ENCODE measurements at places on chromosomes 3 and 15.

- no peak for DNase-seq
Measured at GRCh38 chr15:92812271-92812670, 87.9 kb upstream of the CHD2 start.

DNA sequence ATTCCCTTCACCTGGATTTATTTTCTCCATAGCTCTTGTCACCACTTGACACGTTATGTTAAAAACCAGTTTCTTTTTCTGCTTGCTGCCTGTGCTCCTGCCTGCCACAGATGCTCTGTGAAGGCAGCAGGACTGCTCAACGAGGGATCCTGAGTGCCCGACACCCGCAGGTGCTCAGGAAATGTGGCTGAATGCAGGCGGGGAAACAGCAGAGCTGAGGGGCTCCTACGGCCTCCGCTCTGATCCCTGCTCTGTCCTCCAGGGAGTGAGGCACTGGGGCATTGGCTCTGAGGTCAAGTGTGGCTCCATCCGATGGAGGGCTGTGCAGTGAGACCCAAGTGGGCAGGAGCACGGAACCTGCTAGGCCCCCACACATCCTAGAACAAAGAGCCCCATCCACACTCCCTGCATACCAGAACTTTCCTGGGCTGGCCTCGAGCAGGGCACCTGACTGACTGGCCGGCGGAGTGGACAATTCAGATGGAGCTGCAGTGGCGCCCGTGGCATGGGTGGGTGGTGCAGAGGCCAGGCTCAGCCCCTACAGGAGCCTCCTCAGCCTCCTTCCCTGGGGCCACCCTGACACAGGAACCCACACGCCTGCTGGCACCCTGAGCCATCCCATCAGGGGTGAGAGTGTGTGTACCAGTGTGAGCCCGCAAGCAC, 27.9 kb downstream of the IQSEC1 start:
- no peak for DNase-seq

GRCh38 chr3:37072892-37073291, 79.6 kb downstream of the MLH1 start:
- DNase-seq = no peak

DNA sequence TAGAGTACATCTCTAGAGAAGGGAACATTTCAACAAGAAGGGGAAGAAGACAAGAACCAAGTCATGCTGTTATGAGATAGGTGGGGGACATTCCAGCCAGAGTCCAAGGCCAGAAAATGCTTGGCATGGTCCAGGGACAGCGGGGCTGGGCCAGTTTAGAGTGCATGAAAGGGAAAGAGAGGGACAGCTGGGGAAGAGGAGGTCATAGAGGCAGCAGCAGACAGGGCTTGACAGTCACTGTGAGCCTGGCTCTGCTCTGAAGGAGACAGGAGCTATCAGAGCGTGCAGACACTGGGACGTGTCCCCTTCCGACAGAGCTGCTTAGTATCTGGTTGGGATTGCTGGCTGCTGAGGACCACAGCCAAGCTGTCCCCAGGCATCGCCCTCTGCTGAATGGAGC, 35.7 kb upstream of the PRR20G start:
- DNase-seq = no peak

GRCh38 chr3:98450372-98450771, 12.6 kb upstream of the OR5K1 start:
- DNase-seq = no peak

- DNase-seq = no peak
Measured at GRCh38 chr3:147773116-147773630, 364.0 kb downstream of the ZIC1 start.

DNA sequence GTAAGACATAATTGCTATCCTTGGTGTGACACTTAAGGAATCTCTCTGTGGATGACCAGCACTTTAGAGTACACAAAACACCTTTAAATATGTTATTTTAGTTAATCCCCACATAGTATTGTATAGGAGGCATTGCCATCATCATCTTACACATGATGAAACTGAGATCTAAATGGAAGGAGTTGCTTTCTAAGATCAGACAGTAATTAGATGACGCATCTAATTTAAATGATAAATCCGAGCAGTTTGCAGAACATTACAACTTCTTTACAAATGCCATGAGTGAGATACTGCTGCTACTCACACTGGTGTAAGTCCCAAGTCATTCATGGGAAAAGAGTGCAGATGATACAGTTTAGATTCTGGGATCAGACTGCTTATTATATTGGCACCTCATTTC, 431.9 kb downstream of the MFSD1 start:
- no peak for DNase-seq

DNA sequence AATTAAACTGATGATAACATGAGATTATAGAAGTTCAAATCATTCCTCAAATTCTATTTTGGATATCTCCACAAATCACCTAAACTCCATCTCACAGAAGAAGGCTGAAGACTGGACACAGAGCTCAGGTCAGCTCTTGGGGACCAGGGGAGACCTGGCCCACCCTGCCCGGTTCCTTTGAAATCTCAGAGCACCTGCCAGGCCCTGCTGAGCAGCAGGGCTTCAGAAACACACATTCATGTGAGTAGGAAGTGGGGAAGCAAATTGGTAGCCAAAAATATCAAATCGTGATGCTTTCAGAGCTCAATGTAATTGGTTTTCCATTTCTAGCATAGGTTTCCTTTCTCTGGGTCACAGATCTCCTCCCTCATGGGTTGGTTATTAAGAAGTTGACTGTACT, 76.2 kb downstream of the OCA2 start:
- DNase-seq = no peak

DNA sequence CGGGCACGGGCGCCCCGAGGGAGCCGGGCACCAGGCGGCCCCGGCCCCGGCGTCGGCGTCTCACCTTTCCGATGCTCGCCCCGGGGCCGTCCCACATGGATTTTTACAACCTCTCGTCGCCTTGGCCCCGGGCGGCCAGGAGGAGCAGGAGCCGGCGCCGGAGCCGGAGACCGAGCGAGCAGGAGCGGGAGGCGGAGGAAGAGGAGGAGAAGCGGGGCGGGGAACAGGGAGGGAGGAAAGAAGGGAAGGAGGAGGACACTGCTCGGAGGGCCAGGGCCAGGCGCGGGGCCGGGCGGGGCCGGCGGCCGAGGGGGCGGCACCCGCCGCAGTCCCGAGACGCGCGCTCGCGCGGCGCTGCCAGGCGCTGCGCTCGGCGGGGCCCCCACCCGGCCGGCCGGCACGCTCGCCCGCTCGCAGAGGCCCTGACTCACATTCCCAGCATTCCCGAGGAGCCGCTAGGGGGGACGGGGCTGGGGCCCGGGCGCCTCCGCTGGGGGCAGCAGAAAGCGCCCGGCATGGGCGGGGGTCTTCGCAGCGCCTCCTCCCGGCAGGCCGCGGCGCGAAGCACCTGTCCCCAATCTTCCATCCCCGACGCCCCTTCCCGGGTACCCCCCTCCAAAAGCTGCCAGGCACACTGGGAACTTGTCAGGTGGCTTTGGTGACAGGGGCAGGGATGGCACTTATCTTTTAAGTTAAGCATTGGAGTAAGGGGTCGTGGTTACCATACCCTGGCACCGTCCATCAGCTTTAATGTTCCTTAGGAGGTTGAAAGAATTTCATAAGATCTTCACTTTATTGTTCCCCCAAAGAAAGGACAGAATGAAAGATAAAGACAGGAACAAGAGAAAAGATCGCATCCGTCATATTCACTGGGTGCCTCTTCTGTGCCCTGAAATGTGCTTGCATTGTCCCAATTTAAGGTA, at the start of gene ERC2:
ERC2 (minus strand) TSS at position 284 of the 923 bp plus-strand sequence.
- DNase-seq = no peak

GRCh38 chr3:69803681-69804270, 64.5 kb downstream of the MITF start:
- no peak for DNase-seq

GRCh38 chr15:80489030-80489594, 84.9 kb downstream of the ARNT2 start:
- DNase-seq = no peak

DNA sequence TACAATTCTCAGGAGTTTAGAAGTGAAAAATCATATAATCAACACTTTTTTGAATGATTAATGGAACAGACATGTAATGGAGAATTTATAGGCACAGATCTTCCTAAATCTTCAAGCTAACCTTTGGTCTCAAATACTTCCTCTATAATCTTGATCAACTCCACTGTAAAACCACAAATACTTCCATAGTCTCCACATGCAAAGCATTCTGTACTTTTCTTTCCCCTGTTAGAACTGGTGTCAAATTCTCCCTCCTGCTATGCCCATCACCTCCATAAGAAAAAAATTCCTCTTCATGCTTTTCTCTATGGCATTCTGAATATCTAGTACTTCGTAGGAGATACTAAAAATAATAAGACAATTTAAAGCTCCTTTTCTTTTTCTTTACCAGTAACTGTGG, 214.3 kb downstream of the ADAMTS9 start:
- DNase-seq = no peak

GRCh38 chr3:43632269-43632733, 10.5 kb upstream of the ANO10 start:
- DNase-seq = no peak

DNA sequence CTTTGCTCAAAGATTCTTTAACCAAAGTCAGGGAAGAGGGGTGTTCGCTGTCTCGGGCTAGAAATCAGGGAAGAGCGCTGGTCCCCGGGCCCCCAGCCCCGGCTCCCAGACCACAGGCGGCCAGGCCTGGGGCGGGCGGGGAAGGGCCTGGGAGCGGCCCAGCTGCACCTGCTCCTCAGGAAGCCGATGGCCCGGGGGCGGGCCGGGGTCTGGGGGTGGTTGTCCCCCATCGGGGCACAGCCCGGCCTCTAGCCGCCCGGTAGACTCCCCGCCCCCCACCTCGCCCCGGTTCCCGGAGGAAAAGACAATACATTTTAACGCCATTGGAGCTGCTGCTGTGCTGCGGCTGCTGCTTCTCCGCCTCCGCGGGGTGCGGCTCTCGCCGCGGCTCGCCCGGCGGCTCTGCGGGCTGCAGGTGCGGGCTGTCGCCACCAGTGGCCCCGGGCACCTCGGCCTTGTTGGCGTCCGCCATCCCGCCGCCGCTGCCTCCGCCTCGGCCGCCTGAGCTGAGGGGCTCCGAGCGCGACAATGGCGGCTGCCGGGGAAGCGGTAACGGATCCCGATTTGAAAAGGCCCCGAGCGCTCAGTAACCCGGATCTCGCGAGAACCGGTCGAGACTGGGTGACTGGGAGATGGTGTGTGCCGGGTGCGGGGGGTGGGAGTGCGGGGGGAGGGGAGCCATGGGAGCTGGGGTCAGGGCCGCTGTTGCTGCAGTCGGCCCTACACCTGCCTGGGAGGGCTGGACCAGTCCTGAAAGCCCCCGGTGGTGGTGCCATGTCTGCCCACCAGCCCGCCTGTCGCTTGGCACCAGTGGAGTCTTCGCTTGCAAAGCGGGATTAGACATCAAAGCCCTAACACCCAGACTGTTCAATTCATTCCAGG, at the start of gene MYEF2:
MYEF2 (minus strand) TSS at position 530 of the 882 bp plus-strand sequence; CDS start at position 472, 58 bp downstream.
- DNase-seq = peak; percentile 56

GRCh38 chr3:129758306-129758705, 135.2 kb downstream of the TMCC1 start:
- no peak for DNase-seq

DNA sequence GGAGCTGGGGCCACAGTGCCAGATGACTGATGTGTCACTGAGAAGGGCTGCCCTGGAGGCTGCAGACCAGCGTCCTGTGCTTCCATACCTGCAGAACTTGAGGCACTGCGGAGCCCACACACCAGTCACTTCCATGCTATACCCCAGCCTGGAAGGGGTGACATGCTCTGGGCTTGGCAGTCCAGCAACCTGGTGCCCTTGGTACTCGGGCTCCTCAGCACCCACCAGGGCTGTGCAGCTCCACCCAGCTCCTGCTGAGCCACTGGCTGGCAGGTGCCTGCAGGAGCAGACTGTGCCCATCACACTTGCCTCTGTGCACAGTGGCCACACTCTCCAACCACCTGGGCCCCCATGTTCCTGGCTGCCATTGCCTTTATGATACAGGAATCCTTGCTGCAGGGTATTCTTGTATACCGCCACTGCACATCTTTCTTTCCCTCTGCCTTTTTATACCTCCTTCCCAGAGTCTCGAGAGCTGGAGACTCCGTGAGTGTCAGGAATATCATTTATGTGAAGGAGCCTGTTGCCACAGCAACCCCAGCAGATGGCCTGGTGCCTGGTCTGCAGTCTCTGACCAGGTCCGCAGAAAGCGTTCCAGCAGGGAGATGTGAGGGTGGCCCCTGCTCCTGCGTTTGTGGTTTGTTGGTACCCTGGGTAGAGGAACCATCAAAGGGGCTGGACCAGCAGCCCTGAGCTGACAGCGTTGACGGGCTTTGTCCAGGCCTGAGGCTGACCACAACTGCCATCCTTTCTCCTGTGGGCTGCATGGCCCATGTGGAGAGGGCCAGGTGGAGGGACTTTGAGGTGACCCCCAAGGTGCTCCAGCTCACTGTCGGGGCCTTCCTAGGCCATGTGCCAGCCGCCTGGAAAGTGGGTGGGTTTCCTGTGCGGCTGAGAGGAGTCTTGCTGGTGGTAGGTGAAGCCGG, 93.4 kb upstream of the PLXNA1 start:
- DNase-seq = no peak

DNA sequence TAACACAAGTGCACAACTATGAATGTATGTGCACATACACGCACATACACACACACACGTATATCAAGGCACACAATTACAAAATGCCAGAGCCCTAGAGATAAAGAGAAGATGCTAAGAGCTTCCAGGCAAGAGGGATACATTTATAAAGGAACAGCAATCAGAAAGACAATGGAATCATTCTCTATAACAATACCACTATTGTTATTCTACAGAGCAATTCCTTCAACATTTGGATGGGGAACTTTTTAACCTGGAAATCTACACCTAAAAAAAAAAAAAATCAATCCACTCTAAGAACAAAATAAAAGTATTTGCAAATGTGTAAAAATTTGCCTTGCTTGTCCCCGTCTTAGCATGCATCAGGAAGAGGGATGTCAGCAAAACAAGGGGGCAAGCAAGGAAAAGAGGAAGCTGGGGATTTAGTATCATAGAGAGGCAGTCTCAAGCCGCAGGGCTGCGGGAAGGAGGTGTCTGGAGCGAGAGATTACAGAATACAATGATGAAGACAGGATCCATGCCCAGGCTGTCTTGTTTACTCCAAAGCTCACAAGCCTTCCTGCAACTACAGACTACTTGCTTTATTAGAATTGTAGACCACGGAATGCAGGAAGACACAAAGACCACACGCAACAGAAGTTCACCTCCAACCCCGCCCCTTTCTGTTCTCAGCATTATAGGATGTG, 220.2 kb downstream of the NTRK3 start:
- DNase-seq = no peak

DNA sequence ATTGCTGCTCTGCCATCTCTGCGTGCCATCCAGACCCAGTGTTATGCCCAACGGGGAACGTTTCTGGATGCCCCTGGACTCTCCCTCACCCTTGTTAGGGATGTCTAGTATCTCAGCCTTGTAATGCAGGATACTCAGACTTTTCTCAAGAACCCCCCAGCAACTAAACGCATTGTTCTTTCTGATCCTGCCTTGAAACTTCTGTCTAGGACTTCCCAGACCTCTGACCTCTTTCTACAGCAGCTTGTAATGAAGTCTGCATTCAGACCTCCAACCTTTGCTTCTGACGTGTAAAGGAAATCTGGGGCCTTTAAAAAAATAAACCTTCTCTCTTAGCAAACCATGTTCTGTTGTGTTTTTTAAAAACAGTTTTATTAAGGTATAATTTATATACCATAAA, 139.5 kb downstream of the KCNAB1 start:
- DNase-seq = no peak
